ENCODE measurements at places on chromosomes 5 and 9.

- H3K36me3 ChIP-seq, result no peaks in the 10 kb centered on the region
- DNase-seq, result peak; percentile 76
- peak overlapping the region; percentile 86 for H3K27ac ChIP-seq
- no peaks in the 10 kb centered on the region for H3K27me3 ChIP-seq
Observed at GRCh38 chr5:142795251-142795650, 25.1 kb downstream of the ARHGAP26 start.

- H3K4me3 ChIP-seq, result no peak overlapping the region
- H3K27ac ChIP-seq, result no peak overlapping the region
- H3K27me3 ChIP-seq, result peaks cover 12% of the 10 kb centered on the region
- DNase-seq, result no peak
Observed at GRCh38 chr9:120214332-120214731, 365.6 kb downstream of the CDK5RAP2 start.

GRCh38 chr9:100725371-100725770, 147.5 kb downstream of the CAVIN4 start:
- no peaks in the 10 kb centered on the region for H3K4me1 ChIP-seq
- no peaks in the 10 kb centered on the region for H3K27me3 ChIP-seq
- H3K27ac ChIP-seq, result no peak overlapping the region
- no peak for DNase-seq
- H3K36me3 ChIP-seq, result no peaks in the 10 kb centered on the region

- no peak for DNase-seq
- H3K27me3 ChIP-seq, result no peaks in the 10 kb centered on the region
- H3K4me3 ChIP-seq, result no peak overlapping the region
- H3K36me3 ChIP-seq, result no peaks in the 10 kb centered on the region
- no peaks in the 10 kb centered on the region for H3K4me1 ChIP-seq
- H3K27ac ChIP-seq, result no peak overlapping the region
Observed at GRCh38 chr5:84215521-84215920, 169.2 kb downstream of the EDIL3 start.

- peaks cover 12% of the 10 kb centered on the region for H3K4me1 ChIP-seq
- peak overlapping the region; percentile 44 for H3K27ac ChIP-seq
- DNase-seq, result no peak
- no peak overlapping the region for H3K4me3 ChIP-seq
- H3K36me3 ChIP-seq, result peaks cover 10% of the 10 kb centered on the region
Observed at GRCh38 chr5:50564079-50564478, 102.4 kb upstream of the PARP8 start.

GRCh38 chr5:67100301-67100700, 96.3 kb downstream of the CD180 start:
- no peaks in the 10 kb centered on the region for H3K4me1 ChIP-seq
- no peaks in the 10 kb centered on the region for H3K36me3 ChIP-seq
- no peak for DNase-seq
- H3K27me3 ChIP-seq, result no peaks in the 10 kb centered on the region

DNA sequence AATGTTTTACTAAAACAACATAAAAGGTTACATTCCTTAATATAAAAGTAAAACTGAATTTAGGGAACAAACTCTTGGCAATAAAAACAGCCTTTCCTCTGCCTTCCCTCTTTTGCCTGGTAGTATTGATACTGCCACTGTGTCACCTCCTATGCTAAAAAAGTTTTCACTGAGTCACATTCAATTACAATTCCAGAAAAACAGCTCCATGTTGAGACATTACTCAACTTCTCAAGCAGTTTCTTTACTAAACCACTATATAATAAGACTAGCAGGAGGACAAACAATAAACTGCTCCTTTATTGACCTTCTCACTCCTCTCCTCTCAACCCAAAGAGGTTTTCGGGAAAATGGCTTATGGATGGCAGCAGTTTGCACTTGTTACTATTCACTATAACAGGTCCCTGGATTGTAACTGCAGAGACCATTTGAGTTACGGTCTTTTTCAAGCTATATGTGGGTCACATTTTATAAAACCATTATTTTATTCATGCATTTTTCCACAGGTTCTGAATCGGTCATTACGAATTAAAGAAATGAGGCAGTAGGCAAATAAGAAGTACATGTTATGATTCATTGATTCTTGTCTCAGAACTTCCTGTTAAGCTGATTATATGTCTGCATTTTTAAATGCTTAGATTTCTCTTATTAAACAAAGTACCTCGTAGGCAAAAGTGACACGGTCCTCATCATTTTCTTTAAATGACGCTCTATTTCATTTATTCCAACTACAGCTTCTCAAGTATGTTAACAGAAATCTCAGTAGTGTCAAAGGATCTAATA, 2.1 kb downstream of the ZDHHC21 start:
- no peak overlapping the region for H3K27ac ChIP-seq
- H3K27me3 ChIP-seq, result no peaks in the 10 kb centered on the region
- H3K4me3 ChIP-seq, result peak overlapping the region; percentile 97
- DNase-seq, result no peak

- H3K27ac ChIP-seq, result no peak overlapping the region
- no peak overlapping the region for H3K4me3 ChIP-seq
- no peaks in the 10 kb centered on the region for H3K36me3 ChIP-seq
- DNase-seq, result no peak
- H3K4me1 ChIP-seq, result peaks cover 11% of the 10 kb centered on the region
- no peaks in the 10 kb centered on the region for H3K27me3 ChIP-seq
Observed at GRCh38 chr9:136172412-136173079, 32.4 kb downstream of the LHX3 start.

- peaks cover 78% of the 10 kb centered on the region for H3K27me3 ChIP-seq
- H3K36me3 ChIP-seq, result no peaks in the 10 kb centered on the region
- no peak for DNase-seq
- H3K4me1 ChIP-seq, result peaks cover 15% of the 10 kb centered on the region
- H3K4me3 ChIP-seq, result peak overlapping the region; percentile 45
- H3K27ac ChIP-seq, result no peak overlapping the region
Observed at GRCh38 chr9:130936285-130937117, 2.5 kb downstream of the FIBCD1 start.

GRCh38 chr5:9156282-9156681, 389.6 kb downstream of the SEMA5A start:
- no peak for DNase-seq
- no peak overlapping the region for H3K27ac ChIP-seq
- no peaks in the 10 kb centered on the region for H3K4me1 ChIP-seq
- no peaks in the 10 kb centered on the region for H3K27me3 ChIP-seq
- peak overlapping the region; percentile 49 for H3K4me3 ChIP-seq

GRCh38 chr9:26132746-26133312, 454.6 kb upstream of the TUSC1 start:
- H3K36me3 ChIP-seq, result no peaks in the 10 kb centered on the region
- DNase-seq, result no peak
- H3K27ac ChIP-seq, result no peak overlapping the region
- no peaks in the 10 kb centered on the region for H3K4me1 ChIP-seq

DNA sequence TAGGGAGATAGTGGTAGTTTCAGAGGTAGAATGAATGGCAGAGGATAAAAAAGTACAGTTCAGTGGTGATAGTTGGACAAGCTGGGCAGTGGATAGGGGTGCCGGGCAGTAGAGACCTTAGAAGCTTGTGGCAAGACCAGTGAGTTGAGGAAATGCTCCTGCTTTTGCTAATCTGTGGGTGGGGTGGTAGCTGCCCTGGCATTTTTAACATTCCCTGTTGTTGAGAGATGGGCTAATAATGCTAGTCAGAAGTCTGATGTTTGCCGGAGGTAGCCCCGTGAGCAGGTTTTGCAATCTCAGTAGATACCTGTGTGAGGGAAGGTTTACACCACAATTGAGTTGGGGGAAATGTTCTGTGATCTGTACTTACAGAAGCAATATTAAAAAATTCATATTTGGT, 91.1 kb downstream of the TRIO start:
- no peaks in the 10 kb centered on the region for H3K36me3 ChIP-seq
- DNase-seq, result no peak
- no peaks in the 10 kb centered on the region for H3K27me3 ChIP-seq
- H3K4me3 ChIP-seq, result no peak overlapping the region
- peaks cover 75% of the 10 kb centered on the region for H3K4me1 ChIP-seq
- H3K27ac ChIP-seq, result no peak overlapping the region

DNA sequence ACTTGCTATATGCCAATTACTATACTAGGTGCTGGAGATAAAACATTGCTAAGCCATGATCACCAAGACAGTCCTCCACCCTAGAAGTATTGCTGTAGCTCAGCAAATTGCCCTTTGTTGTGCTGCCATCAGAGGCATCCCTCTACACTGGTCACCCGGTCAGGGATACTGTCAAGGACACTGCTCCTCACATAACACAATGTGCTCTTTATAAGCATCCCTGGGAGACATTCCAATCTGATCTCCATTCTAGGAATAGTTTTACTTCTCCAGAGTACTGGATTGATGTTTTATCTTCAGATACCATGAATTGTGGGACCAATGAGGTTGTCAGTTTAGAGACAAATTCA, 10.4 kb upstream of the DNAJA1 start:
- H3K27me3 ChIP-seq, result no peaks in the 10 kb centered on the region
- peaks cover 5% of the 10 kb centered on the region for H3K4me1 ChIP-seq
- no peak overlapping the region for H3K4me3 ChIP-seq
- DNase-seq, result no peak
- H3K36me3 ChIP-seq, result no peaks in the 10 kb centered on the region

- no peak overlapping the region for H3K27ac ChIP-seq
- H3K4me3 ChIP-seq, result no peak overlapping the region
- H3K4me1 ChIP-seq, result peaks cover 8% of the 10 kb centered on the region
- no peaks in the 10 kb centered on the region for H3K36me3 ChIP-seq
Observed at GRCh38 chr9:105437704-105438103, 10.1 kb upstream of the FSD1L start.

DNA sequence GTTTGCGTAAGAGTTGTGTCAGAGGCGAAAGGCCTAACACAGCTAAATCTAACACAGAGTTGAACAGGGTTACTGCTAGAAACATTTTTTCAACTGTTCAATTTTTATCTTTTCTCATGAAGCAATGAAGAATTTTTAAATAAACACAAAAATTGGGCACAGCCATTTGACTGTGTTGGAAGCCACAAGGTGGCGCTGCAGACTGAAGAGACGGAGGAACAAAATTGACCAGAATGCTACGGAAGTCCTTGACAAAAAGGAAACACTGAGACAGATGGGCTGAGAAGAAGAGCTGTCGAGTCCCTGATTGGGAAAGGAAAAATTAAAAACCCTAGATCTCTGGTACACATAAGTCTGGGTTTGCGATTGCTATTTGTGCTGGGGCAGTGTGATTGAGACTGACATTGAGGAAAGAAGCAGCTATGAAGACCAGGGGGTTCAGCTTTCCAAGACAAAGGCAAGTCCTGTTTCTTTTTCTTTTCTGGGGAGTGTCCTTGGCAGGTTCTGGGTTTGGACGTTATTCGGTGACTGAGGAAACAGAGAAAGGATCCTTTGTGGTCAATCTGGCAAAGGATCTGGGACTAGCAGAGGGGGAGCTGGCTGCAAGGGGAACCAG, at the start of gene PCDHB9:
TSS of gene PCDHB9 (plus strand) at position 265 of the 616 bp plus-strand sequence. CDS start at position 423, 158 bp downstream.
- peak within 1 kb of the TSS; percentile 40 for H3K4me3 ChIP-seq
- no peak within 1 kb of the TSS for H3K27ac ChIP-seq
- peaks cover 42% of the 10 kb centered on the region for H3K27me3 ChIP-seq
- peaks cover 26% of the 10 kb centered on the region for H3K36me3 ChIP-seq

DNA sequence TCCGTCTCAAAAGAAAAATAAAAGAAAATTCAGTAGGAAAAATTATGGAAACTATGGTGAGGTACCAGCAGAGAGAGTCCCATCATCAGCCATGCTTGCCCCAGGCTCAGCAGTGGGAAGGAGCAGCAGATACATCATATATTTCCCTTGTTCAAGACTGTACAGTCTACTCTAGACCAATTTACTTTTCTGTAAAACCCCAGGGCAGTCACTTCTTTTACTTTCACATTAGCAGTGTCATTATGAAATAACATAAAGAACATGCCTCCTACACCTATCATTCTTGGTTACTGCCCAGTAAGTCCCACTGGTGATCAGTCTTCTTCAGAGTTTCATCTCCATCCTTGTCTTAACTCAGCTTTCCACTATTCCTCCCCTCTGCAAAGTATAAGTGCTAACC, 1145.0 kb downstream of the MAT2B start:
- no peaks in the 10 kb centered on the region for H3K27me3 ChIP-seq
- H3K4me1 ChIP-seq, result no peaks in the 10 kb centered on the region
- DNase-seq, result no peak
- no peak overlapping the region for H3K27ac ChIP-seq

GRCh38 chr5:148391422-148391821, 7.7 kb downstream of the FBXO38 start:
- H3K4me1 ChIP-seq, result peaks cover 49% of the 10 kb centered on the region
- no peak overlapping the region for H3K4me3 ChIP-seq
- H3K27me3 ChIP-seq, result no peaks in the 10 kb centered on the region
- no peaks in the 10 kb centered on the region for H3K36me3 ChIP-seq
- H3K27ac ChIP-seq, result no peak overlapping the region

GRCh38 chr9:36798350-36799065, 225.8 kb downstream of the MELK start:
- no peaks in the 10 kb centered on the region for H3K4me1 ChIP-seq
- H3K27ac ChIP-seq, result no peak overlapping the region
- no peaks in the 10 kb centered on the region for H3K27me3 ChIP-seq
- no peak for DNase-seq
- H3K4me3 ChIP-seq, result no peak overlapping the region
- H3K36me3 ChIP-seq, result peaks cover 15% of the 10 kb centered on the region

DNA sequence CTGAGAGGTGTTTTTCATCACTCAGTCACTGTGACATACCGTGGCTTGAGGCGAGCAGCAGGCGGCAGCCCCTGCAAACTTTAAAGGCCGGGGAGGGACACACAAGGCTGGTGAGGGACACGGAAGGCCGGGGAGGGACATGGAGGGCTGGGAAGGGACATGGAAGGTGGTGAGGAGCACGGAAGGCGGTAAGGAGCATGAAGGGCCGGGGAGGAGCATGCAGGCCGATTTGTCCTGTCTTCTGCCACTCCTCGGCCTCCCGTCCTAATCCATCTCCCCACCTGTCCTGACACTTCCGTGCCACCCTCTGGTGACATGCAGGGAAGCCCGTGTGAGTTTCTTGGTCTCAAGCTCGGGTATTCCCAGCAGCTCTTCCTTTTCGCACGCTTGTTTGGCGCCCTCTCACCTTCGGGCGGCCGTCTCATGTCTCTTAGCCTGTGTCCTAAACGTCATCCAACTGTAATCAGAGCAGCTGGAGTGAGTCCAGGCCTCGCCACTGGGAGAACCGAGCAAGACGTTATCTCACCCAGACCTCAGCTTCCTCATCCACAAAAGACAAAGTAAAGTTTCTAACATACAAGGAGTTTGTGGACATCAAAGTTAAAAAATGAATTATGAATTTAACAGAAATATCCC, 126.5 kb downstream of the MRPL36 start:
- peak overlapping the region; percentile 1 for H3K4me3 ChIP-seq
- peaks cover 86% of the 10 kb centered on the region for H3K27me3 ChIP-seq
- no peak for DNase-seq
- no peaks in the 10 kb centered on the region for H3K36me3 ChIP-seq
- H3K27ac ChIP-seq, result no peak overlapping the region
- H3K4me1 ChIP-seq, result no peaks in the 10 kb centered on the region

- DNase-seq, result no peak
- no peaks in the 10 kb centered on the region for H3K4me1 ChIP-seq
- H3K27ac ChIP-seq, result no peak overlapping the region
- H3K4me3 ChIP-seq, result no peak overlapping the region
- H3K27me3 ChIP-seq, result no peaks in the 10 kb centered on the region
Observed at GRCh38 chr9:108991479-108991878, 21.8 kb downstream of the CTNNAL1 start.

DNA sequence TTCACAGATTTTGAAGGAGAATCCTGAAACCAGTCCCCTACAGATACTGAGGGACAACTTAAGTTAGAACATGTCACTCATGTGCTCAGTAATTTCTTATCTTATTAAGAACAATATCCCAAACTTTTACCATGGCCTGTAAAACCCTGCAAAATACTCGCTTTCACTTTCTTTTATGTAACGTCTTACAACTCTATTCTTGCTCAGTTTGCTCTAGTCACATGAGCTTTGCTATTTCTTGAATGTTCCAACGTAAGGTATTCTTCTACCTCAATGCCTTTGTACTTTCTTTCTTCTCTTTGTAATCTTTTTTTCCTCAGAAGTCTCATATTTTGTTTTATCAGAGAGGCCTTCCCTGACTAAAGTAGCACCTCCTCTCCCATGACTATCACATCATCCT, 14.1 kb downstream of the TMEM38B start:
- H3K27me3 ChIP-seq, result no peaks in the 10 kb centered on the region
- H3K27ac ChIP-seq, result no peak overlapping the region
- H3K4me3 ChIP-seq, result peak overlapping the region; percentile 40
- H3K36me3 ChIP-seq, result peaks cover 3% of the 10 kb centered on the region
